ENCODE measurements at places on chromosomes 5 and 9.

- DNase-seq: no peak
Observed at GRCh38 chr9:131302244-131303075, 12.9 kb downstream of the PLPP7 start.

DNA sequence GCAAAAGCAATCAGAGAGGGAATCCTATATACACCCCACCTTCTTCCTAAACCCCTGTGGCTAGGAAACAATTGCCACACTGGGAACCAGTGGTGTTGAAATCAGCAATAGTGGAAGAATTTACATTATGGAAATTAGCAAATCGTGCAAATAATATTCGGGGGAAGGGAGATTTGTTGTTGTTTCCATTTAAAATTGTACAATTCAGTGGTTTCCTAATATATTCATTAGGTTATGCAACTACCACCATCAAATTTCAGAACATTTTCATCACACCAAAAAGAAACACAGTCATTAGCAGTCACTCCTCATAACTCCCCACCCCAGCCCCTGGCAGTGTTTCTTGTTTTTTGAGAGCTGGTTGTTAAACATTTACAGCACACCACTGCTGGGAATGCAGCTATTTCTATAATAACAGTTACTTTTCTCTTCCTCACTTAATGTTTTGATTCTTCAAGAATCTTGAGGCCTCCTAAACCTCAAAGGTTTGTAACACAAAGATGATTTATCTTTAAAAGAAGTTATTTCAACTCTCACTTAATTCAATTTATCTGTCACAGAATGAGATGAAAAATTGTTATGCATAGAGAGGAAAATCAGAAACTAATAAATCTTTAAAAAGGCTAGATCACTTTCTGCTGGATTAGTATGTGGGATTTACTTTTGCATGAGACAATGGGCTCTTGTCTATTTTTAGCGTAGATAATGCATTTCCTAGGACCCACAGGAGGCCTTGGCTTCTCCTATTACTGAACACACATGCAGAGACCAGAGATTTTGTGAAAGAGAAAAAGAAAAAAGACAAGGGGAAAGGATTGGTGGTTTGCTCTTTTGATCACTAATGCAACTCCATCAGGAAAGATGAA lies 91.8 kb upstream of the DAPK1 start:
- DNase-seq: no peak

DNA sequence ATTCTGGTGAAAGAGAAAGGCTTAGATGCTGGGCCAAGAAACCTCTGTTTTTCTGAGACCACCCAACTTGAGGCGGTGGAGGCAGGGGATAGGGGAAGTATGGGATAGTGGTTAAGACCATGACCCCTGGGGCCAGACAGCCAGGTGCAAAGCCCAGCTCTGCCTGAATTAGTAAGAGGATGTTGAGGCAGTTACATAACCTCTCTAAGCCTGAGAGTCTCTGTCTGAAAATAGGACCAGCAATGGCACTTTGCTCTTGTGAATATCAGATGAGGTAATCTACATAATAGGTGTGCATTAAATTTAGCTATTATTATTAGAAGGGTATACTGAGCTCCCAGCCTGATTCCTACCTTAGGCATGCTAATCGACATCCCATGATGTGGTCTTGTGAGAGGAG lies 68.2 kb downstream of the DOCK2 start:
- DNase-seq: no peak

GRCh38 chr9:76502746-76503145 lies 43.8 kb downstream of the GCNT1 start:
- no peak for DNase-seq

GRCh38 chr9:77424993-77425392 lies 223.1 kb downstream of the GNA14 start:
- DNase-seq: no peak

GRCh38 chr5:26034813-26035212 lies 1003.6 kb downstream of the CDH9 start:
- DNase-seq: no peak

- no peak for DNase-seq
Observed at GRCh38 chr5:113271015-113271414, 163.8 kb downstream of the TSSK1B start.
